ENCODE measurements at places on chromosomes 16 and 17. TPM values are rescaled to one million over a fixed set of nuclear protein-coding genes. Genes with fewer than 3 reads are reported as not detected.

Gene KRT33A
- not detected for polyA plus RNA-seq

Gene CES1
- 0.57 TPM for polyA plus RNA-seq

Gene CD300E
- 0.22 TPM for polyA plus RNA-seq

Gene KRT28
- not detected for polyA plus RNA-seq

Gene PRSS8
- polyA plus RNA-seq, result 13.1 TPM

Gene MYOCD
- 0.93 TPM for polyA plus RNA-seq

Gene LGALS9C
- polyA plus RNA-seq, result not detected

Gene RAB26
- 0.69 TPM for polyA plus RNA-seq

Gene NEURL4
- polyA plus RNA-seq, result 21.4 TPM

Gene PRSS21
- not detected for polyA plus RNA-seq

Gene KRT31
- polyA plus RNA-seq, result 5.3 TPM

Gene KRT9
- not detected for polyA plus RNA-seq

Gene MKS1
- 17.1 TPM for polyA plus RNA-seq

Gene RNF157
- polyA plus RNA-seq, result 10.3 TPM

Gene QRICH2
- polyA plus RNA-seq, result 4.5 TPM

Gene C16orf92
- not detected for polyA plus RNA-seq

Gene ZDHHC1
- 19.7 TPM for polyA plus RNA-seq

Gene DGKE
- 4.3 TPM for polyA plus RNA-seq

Gene UTS2R
- 4.8 TPM for polyA plus RNA-seq

Gene RTN4RL1
- polyA plus RNA-seq, result 1.4 TPM

All from muscle of leg (tissue), 16 donors.